ENCODE measurements at places on chromosomes 5 and 9. TPM values are rescaled to one million over a fixed set of nuclear protein-coding genes. Genes with fewer than 3 reads are reported as not detected.

LCN1 gene
- not detected for total RNA-seq

SH3TC2 gene
- total RNA-seq, result 1.4 TPM

CATSPER3 gene
- 1.3 TPM for total RNA-seq

BAAT gene
- total RNA-seq, result 0.36 TPM

MARCHF11 gene
- total RNA-seq, result not detected

ANKRD33B gene
- 2.1 TPM for total RNA-seq

BTNL3 gene
- total RNA-seq, result not detected

NFIB gene
- 15.3 TPM for total RNA-seq

RNF20 gene
- total RNA-seq, result 53.9 TPM

DBH gene
- total RNA-seq, result not detected

NDST1 gene
- 154 TPM for total RNA-seq

TOR4A gene
- total RNA-seq, result 8.0 TPM

FRMD3 gene
- 0.73 TPM for total RNA-seq

PCDHB16 gene
- 11.9 TPM for total RNA-seq

CCDC152 gene
- total RNA-seq, result 0.17 TPM

LPCAT1 gene
- 76.4 TPM for total RNA-seq

FOXD4L6 gene
- total RNA-seq, result not detected

PCDHGC4 gene
- total RNA-seq, result 3.0 TPM

ZBTB34 gene
- total RNA-seq, result 21.5 TPM

OBP2B gene
- total RNA-seq, result not detected

HAND1 gene
- total RNA-seq, result 0.44 TPM

CDKN2B gene
- total RNA-seq, result 1.2 TPM

FREM1 gene
- 11.4 TPM for total RNA-seq

PCDHGA4 gene
- total RNA-seq, result 1.2 TPM

CDKN2AIPNL gene
- 28.3 TPM for total RNA-seq

IFNB1 gene
- total RNA-seq, result not detected

SLCO4C1 gene
- total RNA-seq, result 4.0 TPM

FIBCD1 gene
- not detected for total RNA-seq

WDR5 gene
- 46.8 TPM for total RNA-seq

WDR38 gene
- not detected for total RNA-seq

HTR1A gene
- total RNA-seq, result not detected

PTPRD gene
- 124 TPM for total RNA-seq

JADE2 gene
- 7.8 TPM for total RNA-seq

FBP1 gene
- total RNA-seq, result 6.0 TPM

RNF14 gene
- total RNA-seq, result 37.3 TPM

TMEFF1 gene
- 69.1 TPM for total RNA-seq

ESM1 gene
- not detected for total RNA-seq

TSSK1B gene
- 0.29 TPM for total RNA-seq

CMYA5 gene
- total RNA-seq, result 1.1 TPM

CCL27 gene
- total RNA-seq, result 0.67 TPM

KCNIP1 gene
- 18.2 TPM for total RNA-seq

LCN12 gene
- 16.2 TPM for total RNA-seq

ADGRD2 gene
- total RNA-seq, result not detected

PTGDS gene
- total RNA-seq, result not detected
